ENCODE measurements at places on chromosomes 2 and 18. TPM values are rescaled to one million over a fixed set of nuclear protein-coding genes. Genes with fewer than 3 reads are reported as not detected.

Gene FZD7
- 14.6 TPM for total RNA-seq

Gene AKAIN1
- not detected for total RNA-seq

Gene TMEM131
- total RNA-seq, result 51.5 TPM

Gene MOB1A
- total RNA-seq, result 132 TPM

Gene ZC3H6
- total RNA-seq, result 7.0 TPM

Gene SERPINB11
- not detected for total RNA-seq

Gene ICOS
- not detected for total RNA-seq

Gene ALPP
- total RNA-seq, result 0.34 TPM

Gene OSR1
- 2.6 TPM for total RNA-seq

Gene TXNDC2
- total RNA-seq, result 0.12 TPM

Gene ARHGAP25
- total RNA-seq, result 0.27 TPM

Gene POTEJ
- not detected for total RNA-seq

Gene FAM117B
- 9.1 TPM for total RNA-seq

Data from HCT116 (cell line).